Suppressor macrophage treated with lipopolysaccharide for 1 hour (primary cell): ENCODE measurements at places on chromosomes 2 and 18.

DNA sequence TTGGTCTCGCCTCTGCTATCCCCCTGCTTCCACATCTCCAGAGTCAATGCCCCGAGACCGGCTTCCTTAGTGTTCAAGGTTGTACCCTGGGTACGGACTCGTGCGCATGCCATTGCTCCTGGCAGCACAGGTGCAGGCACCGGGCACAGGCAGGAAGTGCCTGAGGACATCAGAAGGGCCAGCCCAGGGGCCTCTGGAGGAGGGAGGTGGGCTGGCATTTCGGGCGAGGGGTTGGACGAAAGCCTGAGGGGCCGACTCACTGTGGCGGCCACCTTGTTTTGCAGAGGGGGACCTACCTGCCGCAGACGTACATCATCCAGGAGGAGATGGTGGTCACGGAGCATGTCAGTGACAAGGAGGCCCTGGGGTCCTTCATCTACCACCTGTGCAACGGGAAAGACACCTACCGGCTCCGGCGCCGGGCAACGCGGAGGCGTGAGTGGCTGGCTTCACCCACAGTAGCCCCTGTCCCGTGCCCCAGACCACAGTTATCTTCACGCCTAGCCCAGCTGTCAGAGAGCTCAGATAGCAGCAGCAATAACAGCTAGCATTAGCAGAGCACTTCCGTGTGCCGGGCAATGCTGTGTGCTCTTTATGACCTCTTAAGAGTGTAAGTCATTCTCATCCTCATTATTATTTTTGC is 12.5 kb downstream of the ITM2C start:
- DNase-seq = no peak

GRCh38 chr2:157404363-157404762 is 39.5 kb downstream of the CYTIP start:
- no peak for DNase-seq

DNA sequence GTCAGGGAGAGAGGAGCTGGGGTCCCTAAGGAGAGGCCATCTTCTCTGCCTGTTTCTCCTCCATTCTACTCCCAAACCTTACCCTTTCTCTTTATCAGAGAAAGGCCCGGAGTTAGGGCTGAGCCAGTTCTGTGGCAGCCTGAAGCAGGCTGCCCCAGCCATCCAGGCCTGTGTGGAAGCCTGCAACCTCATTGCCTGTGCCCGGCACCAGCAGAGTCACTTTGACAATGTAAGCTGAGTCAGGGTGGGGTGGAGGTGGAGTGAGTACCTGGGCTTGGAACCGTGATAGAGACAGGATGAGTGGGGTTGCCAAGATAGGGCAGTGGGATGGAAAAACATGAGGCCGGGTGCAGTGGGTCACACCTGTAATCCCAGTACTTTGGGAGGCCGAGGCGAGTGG is 5.2 kb downstream of the CHRNG start:
- no peak for DNase-seq

GRCh38 chr18:41436772-41437171 is 518.3 kb upstream of the PIK3C3 start:
- no peak for DNase-seq
